ENCODE measurements at places on chromosomes 4 and X.

GRCh38 chr4:151540728-151541388, 131.9 kb downstream of the FHIP1A start:
- no peak for DNase-seq

GRCh38 chrX:102712216-102712966, at the start of gene GPRASP2:
TSS of gene GPRASP2 (plus strand) at chrX:102712448. CDS start at chrX:102714870, 2,422 bp downstream.
- DNase-seq: peak; percentile 29

GRCh38 chr4:52192721-52193135, 141.6 kb downstream of the SPATA18 start:
- DNase-seq: no peak

DNA sequence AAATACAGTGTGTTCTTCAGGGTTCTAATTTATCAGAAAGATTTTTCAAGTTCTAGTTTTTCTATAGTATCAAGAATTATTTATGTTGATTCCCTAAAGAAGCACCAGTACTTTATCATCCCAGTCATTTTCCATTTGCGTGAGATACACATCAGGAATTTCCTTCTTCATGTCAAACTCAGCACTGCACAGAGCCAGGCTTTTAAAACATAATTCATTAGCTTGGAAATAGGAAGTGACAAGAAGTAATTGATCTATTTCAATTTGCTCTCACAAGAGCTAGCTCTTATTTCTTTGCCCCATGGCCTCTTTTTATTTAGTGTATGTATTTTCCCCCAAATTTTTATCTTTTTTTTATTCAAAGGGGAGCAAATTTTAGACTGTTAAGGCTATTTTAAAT, 13.0 kb upstream of the SLC10A4 start:
- no peak for DNase-seq

DNA sequence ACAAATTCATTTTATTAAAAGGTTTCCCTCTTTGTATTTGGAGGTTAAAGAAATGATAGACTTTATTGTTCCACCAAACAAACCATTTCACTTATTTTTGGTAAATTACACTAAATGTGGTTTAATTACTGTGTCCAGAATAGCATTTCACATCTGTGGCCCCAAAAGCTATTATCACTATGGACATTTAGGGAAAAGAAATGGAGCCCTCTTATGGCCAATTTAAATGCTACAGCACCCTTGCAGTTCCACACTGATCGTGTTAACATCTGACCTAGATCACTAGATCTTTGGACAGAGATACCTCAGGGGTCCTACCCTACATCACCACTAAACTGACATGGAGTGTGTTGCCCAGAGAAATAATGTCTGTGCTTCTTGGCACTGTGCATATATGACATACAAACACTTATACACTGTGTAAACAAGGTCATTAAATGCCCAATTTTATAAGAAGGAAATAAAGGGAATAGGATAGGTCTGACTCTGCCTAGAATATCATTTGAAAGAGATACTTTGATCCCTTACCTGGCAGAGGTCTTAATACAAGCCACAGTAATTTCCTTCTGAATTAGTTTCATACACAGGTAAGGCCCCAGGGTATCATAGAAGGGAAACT, 163.9 kb downstream of the KDR start:
- DNase-seq: no peak

GRCh38 chrX:298993-299392, 17.8 kb downstream of the PLCXD1 start:
- DNase-seq: no peak

GRCh38 chr4:8682725-8683124, 90.2 kb downstream of the CPZ start:
- DNase-seq: no peak

GRCh38 chr4:14348506-14348905, 653.8 kb upstream of the CPEB2 start:
- DNase-seq: no peak

- no peak for DNase-seq
These were observed 2.7 kb downstream of the CPLX1 start for GRCh38 chr4:823176-823760.

DNA sequence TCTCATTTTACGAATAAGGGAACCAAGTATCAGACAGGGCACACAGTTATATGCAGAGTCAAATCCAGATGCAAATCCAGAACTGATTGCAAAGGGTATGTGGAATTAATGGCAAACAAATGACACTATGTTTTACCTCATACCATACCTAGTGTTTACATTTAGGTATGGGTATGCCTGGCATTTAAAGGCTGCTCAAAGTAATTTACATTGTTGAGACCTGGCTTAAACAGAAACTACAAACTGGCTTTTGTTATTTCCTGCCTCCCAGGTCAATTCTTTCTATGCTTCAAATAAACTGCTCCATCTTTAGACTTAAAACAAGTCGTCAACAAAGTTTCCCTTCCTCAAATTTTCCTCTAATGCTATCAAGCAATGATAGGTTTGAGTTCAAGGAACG, 33.7 kb downstream of the ANKRD17 start:
- no peak for DNase-seq

GRCh38 chrX:63918611-63919010, 133.6 kb upstream of the ARHGEF9 start:
- no peak for DNase-seq

DNA sequence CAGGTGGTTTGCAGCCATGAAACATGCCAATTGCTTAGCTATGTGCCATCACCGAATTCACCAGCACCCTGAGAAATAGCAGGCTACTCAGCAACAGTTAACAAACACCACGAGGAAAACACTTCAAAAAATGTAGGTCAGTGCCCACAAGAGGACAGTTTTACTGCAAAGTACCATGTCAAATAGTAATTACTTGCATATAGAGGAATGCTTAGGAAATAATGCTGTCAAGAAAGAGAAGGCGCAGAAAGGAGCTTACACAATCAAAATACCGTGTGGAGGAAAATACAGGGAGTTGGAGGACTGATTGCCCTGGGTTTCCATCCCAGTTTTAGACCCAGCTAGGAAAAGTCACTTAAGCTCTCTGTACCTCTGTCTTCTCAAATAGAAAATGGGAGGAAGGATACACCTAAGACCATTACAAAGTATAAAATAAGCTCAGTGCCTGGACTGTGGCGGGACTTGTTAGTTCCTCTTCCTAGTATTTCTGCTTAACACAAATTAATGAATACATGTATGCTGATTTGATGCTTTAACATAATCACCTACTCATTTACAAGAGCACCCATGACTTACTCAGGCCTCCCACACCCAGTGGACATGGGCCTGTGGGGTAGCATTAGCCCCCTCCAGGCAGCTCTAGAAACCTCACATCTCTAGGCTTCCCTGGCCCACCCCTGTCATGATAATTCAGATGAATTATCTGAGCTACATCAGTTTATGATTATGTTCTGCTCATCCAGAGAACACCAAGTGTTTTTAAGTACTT, 44.5 kb upstream of the IL21 start:
- DNase-seq: peak; percentile 35

GRCh38 chr4:101345596-101346350, 1.6 kb downstream of the PPP3CA start:
- peak; percentile 66 for DNase-seq

DNA sequence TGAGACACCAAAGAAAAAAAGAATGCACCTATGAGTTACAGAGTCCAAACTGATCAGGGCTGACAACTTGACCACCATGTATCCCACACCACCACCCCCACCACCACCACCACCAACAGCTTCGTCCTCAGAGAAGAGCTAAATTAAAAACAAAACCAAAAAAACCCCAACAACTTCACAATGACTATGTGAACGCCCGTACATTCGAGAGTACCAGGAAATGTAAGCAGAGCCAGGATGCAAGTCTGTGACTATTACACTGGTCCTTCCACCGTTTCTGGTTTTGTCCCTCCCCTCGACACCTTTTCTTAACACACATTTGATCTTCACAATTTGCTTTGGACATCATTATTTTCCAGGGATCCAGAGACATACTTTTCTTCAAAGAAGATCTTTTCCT, 51.0 kb downstream of the WFS1 start:
- DNase-seq: no peak

DNA sequence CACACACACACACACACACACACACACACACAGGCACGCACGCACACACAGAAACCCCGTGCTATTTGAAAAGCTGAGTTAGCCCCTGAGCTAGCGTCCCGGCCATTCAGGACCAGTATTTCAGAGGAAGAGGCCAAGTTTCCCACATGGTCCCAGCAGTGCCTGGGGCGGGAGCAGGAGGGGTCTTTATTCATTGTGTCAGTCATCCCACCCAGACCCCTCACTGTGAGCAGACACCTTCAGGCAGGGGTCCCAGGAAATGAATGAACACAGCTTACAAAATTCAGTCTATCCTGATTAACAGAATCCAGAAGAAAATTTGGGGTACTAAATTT, 58.1 kb downstream of the ZFYVE28 start:
- no peak for DNase-seq

GRCh38 chrX:69238114-69238886, 73.0 kb upstream of the PJA1 start:
- no peak for DNase-seq

DNA sequence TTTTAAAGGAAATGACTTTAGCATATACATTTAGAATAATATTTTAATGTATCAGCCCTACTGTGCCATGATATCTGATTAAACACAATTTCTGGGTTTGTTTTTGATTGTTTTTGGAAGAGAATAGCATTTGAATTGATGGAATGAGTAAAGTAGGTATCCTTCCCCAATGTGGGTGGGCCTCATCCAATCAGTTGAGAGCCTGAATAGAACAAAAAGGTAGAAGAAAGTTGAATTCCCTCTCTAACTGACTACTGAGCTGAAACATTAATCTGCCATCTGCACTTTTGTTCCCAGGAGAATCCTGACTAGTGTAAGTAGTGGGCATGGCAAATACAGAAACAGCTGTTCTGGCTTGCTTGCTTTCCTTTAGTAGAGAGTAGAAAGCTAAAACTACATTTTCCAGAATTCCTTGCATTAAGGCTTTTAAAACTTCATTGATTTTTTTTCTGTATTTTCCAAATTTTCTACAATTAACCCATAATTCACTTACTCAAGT, 9.7 kb upstream of the SEC24D start:
- no peak for DNase-seq

- no peak for DNase-seq
These were observed 66.3 kb downstream of the PTPN13 start for GRCh38 chr4:86660401-86660800.

- DNase-seq: no peak
These were observed 600 bp upstream of the HEPH start for GRCh38 chrX:66163447-66163846.

DNA sequence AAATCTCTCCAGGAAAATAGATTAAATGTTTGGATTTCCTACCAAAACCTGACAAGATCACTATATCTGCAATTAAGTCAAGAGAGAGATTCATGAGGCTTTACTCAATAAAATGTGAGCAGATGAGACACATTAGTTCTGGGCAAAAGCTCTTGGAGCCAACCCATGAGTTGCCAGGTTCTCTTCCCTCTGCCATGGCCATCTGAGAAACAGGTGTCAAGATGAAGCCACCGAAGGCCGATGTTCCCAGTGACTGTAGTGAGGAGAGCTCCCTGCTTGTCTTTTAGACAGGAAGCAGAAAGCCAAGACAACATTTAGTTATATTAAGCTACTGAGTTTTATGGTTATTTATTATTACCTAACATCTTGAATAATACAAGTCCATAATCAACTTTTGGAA, 1068.7 kb downstream of the STPG2 start:
- DNase-seq: no peak

DNA sequence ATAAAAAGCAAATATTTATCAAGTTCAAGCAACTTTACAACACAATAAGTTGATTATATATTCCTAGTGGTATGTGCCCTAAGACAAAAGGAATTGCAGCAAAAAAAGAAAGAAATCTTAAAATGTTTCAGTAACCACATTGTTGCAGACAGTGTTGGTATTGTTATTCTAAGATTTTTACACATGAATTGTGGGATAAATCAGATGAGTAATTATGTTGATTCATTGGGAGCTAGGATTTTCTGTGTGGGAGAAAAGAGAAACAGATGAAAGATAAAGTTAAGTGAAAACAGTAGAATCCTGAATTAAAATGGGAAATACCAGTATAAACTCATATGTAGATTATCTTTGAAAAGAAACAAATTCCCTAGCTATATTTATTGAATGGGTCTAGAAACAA, 362.4 kb downstream of the PPP3CA start:
- no peak for DNase-seq

DNA sequence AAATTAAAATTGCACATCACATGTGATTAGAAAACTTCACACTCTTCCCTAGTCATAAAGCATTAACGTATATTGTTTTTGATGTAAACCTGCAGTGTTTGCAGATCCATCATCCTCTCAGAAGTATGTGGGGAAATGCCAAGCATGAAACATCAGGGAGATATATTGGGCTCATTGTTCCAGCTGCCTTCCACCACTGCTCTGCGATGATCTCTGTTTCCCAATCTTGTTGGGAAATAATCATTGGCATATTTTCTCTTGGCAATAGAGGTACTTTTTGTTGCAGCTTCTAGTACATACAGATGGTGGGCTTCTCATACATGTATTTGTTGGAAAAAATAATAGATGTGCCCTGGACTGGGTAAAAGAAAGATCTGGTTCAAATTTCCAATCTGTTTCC, 466.3 kb upstream of the HS3ST1 start:
- DNase-seq: no peak

GRCh38 chrX:19736389-19736788, 151.0 kb downstream of the SH3KBP1 start:
- no peak for DNase-seq
